Fibroblast of villous mesenchyme (primary cell): ENCODE measurements at places on chromosomes 7 and 10. TPM values are rescaled to one million over a fixed set of nuclear protein-coding genes. Genes with fewer than 3 reads are reported as not detected.

- peak; percentile 11 for DNase-seq
Measured at GRCh38 chr10:80289451-80290287, at the start of gene MAT1A. Gene MAT1A (minus strand): TSS chr10:80289658. CDS start chr10:80289423, 235 bp downstream.

GRCh38 chr10:59668096-59668495 is 41.6 kb downstream of the SLC16A9 start:
- peak; percentile 73 for DNase-seq

DNA sequence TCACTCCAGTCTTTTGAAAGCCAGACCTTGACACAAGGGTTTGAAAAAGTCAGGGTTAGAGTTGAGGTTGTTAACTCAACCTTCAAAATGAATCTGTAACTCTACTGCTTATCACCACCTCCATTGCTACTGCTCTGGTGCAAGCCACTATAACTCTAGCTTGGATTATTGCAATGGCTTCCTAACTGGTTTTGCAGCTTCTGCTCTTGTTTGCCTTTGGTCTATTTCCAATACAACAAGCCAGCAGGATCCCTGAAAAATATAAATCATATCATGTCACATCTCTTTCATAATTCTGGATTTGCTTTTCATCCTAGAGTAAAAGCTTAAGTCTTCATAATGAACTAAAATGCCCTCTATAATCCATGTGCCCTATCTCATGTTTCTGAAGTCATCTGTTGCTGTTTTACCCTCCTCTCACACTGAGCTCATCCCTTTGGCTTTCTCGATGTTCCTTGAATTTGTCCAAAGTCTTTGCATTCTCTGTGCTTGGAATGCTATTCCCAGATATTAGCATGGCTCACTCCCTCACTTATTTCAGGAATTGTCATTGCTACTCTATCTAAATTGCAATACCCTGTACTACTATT is 10.9 kb downstream of the TAS2R60 start:
- no peak for DNase-seq

DNA sequence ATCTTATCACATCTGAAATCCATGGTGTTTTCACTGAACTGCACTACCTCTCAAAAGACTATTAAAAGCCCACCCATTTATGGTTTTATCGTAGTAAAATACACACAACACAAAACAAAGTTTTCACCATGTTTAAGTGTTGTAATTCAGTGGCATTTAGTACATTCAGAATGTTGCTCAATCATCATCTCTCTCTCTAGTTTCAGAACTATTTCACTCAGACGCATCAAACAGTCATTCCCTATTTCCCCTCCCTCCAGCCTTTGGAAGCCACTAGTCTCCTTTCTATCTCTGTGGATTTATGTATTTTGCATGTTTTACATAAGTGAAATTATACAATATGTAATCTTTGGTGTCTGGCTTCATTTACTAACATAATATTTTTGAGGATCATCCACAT is 332.6 kb downstream of the TNS3 start:
- no peak for DNase-seq

- DNase-seq: no peak
Measured at GRCh38 chr7:122329145-122329802, 24.7 kb upstream of the FEZF1 start.

SFTPA1 gene
- not detected in 2 replicates for total RNA-seq

GRCh38 chr7:24756545-24757352 is 515 bp downstream of the GSDME start:
- DNase-seq: peak; percentile 64
